ENCODE measurements at places on chromosomes 5 and 9.
A peak's percentile ranks its signal among the peaks of the same experiment; 100 is the strongest.

DNA sequence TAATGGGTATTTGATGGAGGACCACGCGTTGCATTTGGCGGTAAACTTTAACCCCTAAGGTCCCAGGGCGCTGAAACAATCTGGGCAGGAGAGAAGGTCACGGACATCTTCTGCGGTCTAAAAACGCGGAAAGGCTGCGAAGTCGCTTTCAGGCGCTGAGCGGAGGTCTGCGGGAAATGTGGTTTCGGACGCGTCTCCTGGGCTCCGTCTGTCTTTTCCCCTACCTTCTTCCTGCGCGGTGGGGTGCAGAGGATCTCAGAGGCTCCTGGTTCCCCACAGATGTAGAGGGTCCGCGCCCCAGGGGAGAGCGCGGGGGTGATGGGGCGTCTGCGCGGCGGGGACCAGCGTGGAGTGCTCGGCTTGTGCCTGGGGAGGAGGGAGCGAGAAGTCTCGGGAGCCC is 58.4 kb downstream of the ZNF510 start:
- no peak for DNase-seq

DNA sequence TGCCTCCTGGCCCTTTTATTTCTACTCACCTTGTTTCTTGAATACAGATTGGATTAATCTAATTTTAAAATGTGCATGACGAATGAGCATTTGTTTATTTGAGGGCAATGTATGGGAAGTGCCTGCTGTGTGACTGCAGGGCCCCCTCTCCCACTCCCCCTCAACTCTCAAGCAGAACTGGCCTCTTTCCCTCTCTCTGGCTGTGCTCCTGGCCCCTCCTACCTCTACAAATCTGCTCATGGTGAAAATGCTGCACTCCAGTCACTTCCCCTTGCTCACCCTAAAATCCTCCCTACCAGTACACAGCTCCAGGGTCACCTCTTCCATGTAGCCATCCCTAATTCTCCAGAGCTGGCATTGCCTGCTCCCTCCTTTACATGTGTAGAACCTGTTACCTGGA is 17.2 kb upstream of the NDST1 start:
- DNase-seq = no peak

DNA sequence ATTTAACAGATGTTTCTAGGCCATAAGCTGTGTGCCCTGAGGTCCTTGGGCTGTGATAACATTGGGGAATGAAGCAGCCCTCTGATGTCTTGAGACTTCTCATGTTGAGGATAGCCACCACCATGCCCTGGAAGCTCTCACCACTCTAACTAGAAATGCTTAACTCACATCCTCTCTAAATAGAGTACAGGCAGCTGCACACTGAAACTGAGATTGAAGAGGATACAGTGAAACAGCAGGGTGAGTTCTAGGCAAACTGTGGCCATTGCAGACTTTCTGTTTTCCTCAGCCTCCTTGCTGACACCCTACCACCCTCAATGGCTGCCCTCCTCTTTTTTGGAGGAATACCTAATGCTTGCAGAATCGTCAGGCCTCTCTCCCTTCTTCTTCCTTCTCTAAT is 22.4 kb downstream of the UTP15 start:
- no peak for DNase-seq

DNA sequence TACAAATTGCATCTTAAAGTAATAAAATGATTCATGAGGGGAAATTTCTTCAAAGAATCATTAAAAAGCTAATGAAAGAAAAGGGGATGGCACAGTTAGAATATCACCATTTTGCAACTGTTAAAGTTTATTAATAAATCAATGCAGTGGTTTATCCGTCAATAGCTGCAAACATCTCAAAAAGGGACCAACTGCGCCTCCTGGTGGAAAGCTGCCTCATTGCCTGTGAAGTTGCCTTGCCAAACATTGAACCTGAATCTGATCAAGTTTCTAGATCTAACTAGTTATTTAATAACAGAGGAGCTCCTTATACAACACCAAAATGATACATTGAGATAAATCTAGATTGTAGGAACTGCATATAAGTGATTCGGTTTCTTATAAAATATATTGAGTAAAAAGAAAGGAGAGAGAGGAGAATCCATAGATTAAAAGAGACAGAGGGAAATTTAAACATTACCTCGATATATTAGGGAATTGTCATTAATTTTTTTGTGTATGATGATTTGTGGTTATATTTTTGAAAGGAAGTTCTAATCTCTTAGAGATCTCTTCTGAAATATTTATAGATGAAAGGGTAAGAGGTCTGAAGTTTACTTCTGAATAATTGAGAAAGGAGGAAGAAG is 6.9 kb upstream of the NDUFB6 start:
- no peak for DNase-seq

DNA sequence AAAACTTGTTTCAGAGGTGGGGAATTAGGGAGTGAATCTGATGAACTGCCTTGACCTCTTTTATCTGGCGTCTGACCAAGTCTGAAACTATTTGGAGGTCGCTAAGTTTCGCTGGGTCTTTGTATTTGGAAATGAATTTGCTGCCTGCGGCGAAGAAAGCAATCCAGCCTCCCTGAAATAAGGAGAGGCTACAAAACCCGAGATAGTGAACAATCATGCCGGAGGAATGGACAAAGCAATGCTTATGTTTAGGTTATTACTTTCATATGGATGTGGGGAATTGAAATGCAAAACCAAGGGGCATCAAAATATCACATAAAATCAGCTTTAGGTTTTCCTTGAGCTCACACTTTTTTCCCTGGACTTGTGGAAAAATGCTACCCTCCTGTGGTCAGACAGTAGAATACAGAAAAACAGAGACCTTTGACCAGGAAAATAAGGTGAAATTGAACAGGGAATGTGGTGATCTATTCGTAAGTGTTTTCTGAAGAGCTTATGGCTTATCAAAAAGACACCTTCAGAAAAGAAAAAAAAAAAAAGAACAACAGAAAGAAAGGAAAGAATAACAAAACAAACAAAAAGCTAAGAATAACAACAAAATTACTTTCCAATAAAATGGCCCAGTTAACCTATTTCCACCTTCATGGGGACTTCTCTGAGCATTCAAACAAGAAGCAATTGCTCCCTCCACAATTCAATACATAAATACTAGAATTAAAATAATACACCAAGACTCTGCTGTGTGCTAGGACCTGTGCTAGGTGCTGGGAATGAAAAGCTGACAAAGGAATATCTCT is 68.6 kb upstream of the DPYSL3 start:
- DNase-seq = peak; percentile 47

DNA sequence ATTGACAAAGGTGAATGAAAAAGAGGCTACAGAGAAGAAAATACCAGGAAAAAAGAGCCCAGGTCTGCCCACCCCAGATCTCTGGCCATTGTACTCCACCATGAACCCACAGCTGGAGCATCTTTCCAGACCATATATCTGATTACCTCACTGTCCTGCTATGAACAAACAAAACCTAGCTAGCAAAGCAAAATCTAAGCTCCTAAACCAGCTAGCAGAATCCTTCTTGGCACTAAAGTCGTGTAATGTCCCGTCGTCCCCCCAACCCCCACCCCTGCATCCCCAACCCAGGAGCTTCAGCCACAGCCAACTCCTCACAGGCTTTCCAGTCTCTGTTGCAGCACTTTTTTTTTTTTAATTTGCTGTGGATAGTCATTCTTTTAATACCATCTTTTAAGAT is 2.5 kb downstream of the C1QTNF3 start:
- no peak for DNase-seq

GRCh38 chr9:73753171-73753570 is 601.5 kb downstream of the ANXA1 start:
- peak; percentile 55 for DNase-seq

DNA sequence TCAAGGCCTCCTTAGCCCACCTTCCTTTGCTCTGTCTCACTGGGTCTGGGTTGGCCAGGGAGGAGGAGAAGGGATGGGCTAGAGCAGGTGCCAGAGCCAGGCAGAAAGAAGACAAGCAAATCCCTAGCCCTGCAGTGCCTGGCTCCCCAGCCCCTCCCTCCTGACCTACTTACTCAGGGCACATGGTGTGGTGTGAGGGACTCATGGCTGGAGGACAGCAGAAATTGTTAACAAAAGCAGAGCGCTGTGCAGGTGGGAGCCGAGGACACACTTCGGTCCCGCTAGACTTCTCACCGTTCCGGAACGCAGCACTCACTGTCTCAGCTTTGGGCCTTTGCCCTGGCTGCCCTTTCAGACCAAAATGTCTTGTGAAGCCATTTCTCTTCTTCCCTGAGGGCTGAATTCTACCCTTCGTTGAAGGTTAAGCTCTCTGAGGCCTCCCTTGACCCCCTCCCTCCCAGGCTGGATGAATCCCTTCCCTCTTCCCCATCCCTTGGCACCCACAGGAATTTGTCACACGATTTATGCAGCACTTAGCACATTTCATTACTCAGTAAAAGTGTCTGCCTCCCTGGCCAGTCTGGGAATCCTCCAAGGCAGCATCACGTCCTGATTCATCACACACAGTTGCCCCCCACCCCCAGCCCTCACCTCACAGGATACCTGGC is 263.9 kb upstream of the TRPC7 start:
- no peak for DNase-seq

- no peak for DNase-seq
Measured at GRCh38 chr5:151703227-151703626, 16.5 kb upstream of the SPARC start.

- no peak for DNase-seq
Measured at GRCh38 chr5:140588311-140589070, 23.9 kb downstream of the SLC35A4 start.

DNA sequence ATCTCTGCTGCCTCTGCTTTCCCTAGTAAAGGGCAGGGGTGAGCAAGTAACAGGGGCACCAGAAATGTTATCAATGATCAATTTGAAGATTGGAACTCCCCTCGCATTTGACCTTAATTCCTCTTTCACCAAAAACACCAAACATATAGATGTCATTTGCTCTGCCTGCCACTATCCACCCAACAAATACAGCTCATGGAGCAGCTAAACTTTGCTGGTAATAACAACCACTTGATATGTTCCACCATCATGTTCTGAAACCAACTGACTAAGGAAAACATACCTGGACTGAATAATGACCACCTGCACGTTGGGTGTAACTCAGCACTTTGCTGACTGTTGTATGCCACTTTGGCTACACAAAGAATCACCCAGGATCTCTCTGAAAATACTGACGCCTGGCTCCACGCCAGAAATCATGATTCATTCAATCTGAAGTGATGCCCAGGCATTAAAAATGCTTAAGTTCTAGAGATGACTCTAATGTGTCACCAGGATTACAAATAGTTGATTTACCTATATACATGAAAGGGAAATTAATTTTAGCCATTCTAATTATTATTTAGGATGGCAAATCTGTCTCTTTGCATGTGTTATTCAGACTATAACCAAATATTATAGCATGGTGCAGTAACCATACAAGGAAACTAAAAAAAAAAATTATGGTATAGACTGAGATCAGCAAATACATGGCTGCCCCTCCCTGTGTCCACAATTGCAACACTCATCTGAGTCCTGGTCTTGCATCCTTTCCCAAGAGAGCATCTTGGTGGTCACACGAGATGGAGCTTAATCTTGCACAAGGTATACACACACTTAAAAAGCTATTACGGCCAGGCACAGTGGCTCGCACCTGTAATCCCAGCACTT is 43.1 kb upstream of the TTC39B start:
- DNase-seq = no peak

Data from non-pigmented ciliary epithelial cell (primary cell).